ENCODE measurements at places on chromosomes 2 and 18. TPM values are rescaled to one million over a fixed set of nuclear protein-coding genes. Genes with fewer than 3 reads are reported as not detected.

DNA sequence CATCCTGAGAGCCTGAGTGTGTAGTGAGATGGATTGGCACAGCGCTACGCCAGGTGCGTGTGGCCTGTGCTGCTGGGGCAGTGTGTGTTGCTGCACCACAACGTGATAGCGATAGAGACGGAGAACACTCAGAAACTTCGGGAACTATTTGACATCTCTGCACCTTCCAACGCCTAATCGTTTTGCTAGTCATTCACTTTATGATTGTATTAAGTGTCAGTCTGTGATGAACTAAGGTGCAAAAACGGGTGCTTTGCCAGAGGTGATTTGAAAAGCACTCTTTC is 26.0 kb upstream of the IGFBP2 start:
- no peak for DNase-seq

Gene COBLL1
- 0.50 TPM for total RNA-seq

GRCh38 chr2:171146633-171147032 is 14.1 kb downstream of the TLK1 start:
- DNase-seq, result no peak

DNA sequence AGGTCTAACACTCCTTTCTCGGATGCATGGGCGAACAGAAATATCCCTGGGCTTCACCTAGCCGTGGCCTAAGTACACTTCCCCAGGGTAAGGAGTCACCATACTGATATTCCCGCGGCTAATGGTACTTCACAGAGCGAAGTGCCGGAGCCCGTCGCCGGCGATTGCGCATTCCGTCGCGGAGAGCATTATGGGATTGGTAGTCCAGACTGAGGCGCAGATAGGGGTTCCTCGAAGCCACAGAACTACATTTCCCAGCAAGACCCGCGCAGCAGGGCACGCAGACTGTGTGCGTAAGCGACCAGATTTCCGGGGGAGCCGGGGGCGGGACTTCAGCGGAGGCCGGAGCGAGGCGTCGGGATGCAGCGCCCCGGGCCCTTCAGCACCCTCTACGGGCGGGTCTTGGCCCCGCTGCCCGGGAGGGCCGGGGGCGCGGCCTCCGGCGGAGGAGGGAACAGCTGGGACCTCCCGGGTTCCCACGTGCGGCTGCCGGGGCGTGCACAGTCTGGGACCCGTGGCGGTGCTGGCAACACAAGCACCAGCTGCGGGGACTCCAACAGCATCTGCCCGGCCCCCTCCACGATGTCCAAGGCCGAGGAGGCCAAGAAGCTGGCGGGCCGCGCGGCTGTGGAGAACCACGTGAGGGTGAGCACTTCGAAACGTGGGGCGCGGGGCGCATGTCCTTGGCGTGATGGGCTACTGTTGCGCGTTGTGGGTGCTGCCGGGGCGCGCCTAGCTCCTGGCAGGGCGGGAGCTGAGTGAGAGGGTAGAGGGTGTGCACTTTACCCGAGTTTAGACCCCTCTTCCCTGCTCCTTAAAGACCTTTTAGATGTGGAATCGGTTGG is at the start of gene RPIA:
TSS of gene RPIA (plus strand) at position 335 of the 845 bp plus-strand sequence. CDS start at position 361, 26 bp downstream.
- DNase-seq, result peak; percentile 96

Gene MYCN
- total RNA-seq, result not detected

Gene HAAO
- not detected for total RNA-seq

Data from activated naive CD8-positive, alpha-beta T cell treated with anti-CD3 and anti-CD28 coated beads, Interleukin-2, amount 10 ng/mL, durations not matched to agents 7 days and 5 days (primary cell).